ENCODE measurements at places on chromosomes 4 and X.

DNA sequence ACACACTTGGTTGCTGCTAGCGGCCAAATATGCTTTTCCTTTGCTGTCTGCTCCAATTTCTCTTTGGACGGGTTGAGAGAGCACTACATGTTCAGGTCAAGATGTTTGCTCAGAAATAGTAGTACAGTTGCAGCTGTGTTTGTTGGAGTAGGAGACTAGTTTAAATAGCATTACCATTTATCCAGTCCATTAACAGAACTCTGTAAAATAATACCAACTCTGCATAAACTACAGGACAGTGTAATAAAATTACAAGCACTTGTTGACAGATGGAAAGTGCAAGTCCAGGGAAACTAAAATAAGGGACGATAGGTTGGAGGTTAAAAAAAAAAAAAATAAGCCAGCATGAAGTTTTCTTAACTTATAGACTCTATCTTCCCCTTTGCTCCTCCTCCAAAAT lies 20.2 kb downstream of the SLIT2 start:
- DNase-seq: no peak

GRCh38 chr4:142405695-142406498 lies 440.2 kb downstream of the INPP4B start:
- no peak for DNase-seq

DNA sequence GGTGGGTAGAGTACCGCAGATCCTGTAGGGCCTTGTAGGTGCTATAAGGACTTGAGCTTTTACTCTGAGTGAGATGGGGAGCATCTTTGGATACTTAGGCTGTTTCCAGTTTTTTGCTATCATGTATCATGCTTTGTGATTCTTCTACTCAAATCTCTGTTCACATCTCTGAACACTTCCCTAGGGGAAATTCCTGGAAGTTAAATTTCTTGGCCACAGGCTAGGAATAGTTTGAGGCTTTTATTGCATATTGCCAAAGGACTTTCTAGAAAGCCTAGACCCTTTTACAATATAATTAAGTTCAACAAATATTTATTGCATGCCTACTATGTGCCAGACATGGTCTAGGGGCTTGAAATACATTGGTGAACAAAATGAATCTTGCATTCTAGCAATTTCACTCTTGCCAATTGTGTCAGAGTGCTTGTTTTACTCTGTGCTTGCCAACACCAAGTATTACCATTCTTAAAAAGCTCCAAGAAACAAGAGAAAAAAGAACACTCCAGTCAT lies 4.1 kb upstream of the PGRMC1 start:
- no peak for DNase-seq

GRCh38 chr4:145618210-145618931 lies 814 bp upstream of the MMAA start:
- DNase-seq: no peak

DNA sequence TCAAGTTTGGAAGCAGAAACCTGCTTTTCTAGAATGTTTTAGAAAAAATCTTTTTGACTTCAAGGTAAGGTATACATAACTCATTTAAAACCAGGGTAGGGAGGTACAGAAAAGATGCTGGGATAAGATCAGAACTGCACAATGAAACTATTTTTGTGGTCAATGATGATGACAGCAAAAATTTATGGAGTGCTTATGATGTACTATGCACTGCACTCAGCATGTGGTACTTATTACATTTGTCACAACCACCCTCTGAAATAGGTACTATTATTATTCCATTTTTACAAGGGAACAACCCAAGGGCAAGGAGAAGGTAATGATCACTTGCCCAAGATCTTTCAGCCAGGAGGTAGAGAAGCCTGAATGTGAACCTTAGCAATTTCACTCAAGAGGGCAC lies 8.0 kb downstream of the GPM6B start:
- DNase-seq: no peak

DNA sequence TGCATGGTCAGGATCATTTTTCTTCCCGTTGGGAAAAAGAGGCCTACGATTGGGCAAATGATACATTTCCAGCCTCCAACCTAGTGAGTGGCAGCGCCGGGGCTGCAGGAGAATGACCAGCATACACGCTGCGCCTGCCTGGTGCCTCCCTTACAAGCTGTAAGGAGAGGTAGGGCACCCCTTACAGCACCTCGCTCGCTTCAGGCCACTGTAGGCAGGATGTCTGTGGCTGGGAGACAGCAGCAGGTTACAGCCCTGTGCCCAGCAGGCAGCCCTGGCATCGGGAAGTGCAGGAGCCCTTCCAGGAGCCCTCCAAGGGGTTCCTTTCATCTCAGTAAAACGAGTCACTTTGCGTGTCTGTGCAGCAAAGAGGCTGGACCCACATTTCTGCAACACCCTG lies 88.4 kb downstream of the EVC start:
- DNase-seq: no peak

GRCh38 chrX:65874765-65875164 lies 165.1 kb downstream of the VSIG4 start:
- no peak for DNase-seq

DNA sequence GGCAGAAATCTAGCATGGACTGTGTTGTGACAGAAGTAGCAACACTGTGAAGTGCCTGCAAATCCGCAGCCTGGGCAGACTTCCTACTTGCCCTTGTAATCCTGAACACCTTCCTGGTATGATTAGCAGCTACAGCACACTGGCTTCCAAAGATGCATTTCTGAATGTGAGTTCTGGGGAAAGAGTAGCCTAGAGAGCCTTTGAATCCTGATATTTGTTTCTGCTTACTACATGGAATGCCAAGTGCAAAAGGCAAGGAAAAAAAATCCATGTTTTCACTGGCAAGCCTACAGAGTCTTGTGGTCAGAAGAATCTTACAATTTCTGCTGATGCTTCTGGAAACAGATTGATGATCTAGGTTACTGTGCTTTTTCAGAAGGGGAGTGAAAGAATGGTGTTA lies 223.7 kb downstream of the COL25A1 start:
- DNase-seq: no peak

DNA sequence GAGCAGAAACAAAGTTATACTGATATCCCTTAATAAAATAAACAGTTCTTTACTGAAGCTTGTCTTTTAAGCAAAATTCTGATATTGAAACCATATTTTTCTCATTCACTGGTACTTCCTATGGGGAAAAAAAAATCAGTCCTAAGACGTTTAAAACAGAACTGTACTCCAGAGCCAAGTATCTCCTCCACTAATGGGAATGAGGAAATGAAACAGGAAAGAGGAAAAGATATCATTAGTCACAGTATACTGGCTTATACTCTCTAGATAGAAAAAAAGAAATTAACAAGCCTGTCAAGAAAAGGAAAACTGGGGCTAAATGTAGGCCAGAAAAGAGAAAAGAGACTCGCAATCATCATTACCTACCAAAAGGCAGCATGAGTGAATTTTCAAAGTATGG lies 252.7 kb downstream of the CENPC start:
- DNase-seq: no peak

GRCh38 chr4:99205153-99205979 lies 13.7 kb downstream of the ADH6 start:
- no peak for DNase-seq

GRCh38 chrX:110414273-110414672 lies 55.6 kb downstream of the RTL9 start:
- DNase-seq: no peak

DNA sequence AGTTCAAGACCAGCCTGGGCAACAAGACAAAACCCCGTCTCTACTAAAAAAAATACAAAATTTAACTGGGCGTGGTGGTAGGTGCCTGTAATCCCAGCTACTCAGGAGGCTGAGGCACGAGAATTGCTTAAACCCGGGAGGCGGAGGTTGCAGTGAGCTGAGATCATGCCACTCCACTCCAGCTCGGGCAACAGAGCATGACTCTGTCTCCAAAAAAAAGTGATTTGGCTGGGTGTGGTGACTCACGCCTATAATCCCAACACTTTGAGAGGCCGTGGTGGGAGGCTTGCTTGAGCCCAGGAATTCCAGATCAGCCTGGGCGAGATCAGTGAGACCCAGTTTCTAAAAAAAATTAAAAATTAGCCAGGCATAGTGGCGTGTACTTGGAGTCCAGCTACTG lies 4.1 kb downstream of the OPHN1 start:
- no peak for DNase-seq

DNA sequence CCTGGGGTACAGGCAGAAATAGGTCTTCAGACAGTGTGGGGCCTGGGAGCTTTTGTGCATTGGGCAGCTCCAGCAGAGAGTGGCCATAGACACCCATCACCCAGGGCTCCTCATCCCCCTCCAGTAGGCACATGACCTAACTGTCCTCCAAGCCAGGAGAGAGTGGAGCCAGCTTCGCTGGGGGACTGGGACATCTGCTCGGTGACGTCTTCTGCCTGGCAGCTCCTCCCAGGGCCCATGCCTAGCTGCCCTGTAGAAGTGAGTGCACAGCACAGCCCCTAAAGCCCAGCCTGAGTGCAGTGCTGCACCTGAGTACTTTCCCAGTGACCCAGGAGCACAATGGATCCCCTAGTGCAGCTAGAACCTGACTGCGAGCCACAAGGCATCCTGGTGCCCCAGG lies 279.7 kb upstream of the SLC7A11 start:
- DNase-seq: no peak

DNA sequence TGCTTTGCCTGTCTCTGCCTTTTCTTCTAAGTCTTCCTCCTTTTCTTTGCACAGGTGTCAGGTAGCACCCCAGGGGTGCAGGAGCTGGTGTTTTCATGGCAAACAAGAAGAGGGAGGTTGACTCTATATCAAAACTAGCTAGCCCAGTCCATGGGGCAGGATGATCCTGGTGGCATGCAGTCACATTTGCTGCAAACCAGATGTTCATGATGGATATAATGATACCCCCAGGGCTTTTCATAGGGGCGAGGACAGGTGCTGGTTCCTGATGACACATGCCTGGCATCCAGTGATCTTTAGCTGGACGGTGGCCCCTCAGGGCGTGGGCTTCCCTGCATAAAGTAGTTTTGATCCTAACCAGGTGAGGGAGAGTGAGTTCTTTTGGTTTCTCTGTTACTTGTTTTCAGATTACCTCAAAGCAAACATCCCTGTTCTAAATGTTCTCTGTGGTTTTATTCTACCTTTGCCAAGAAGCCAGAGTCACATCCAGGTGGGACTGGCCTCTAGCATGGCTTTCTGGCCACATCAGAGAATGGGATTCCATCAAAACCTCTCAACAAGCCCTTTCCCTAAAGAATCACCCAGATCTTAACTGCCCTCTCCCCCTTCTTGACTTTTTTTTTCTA lies 11.2 kb upstream of the UBA6 start:
- DNase-seq: no peak

DNA sequence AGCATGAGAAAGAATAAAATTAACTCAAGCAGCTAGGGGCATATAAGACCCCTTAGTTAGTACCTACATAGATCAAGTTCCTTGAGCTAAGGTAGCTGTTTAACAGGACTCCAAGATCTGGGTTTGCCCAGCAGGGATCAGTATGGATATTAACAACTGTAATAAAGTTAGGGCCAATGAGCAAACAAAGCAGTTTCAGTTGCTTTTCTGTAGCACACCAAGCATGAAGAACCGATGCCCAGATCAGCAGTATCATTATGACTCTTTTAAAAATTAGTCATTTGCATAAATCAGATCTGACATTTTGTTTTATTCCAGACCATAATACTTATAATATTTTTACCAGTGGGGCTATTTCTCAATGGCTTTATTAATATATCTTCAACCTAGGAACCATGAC lies 80.9 kb downstream of the C4orf33 start:
- no peak for DNase-seq

DNA sequence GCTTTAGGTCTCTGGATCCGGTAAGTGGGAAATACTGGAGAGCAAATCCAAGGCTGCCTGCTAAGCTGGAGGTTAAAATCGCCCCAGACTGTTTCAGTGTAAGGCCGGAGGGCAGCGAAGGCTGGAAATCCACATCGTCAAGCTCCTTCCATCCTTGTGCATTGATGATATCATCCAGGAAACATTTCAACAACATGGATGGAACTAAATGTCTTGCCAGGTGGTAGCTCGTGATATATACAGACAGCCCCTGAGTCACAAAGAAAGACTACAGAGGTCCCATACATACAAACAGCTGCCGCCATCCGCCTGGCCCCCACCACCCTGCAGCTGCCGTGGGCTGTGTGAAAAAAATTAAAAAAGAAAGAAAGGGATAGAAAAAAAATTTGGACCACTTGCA lies 148.9 kb upstream of the RBPJ start:
- DNase-seq: no peak

- DNase-seq: no peak
Measured at GRCh38 chr4:186920992-186921391, 197.3 kb upstream of the FAT1 start.

GRCh38 chrX:49915361-49916222 lies 6.8 kb upstream of the CLCN5 start:
- no peak for DNase-seq

- DNase-seq: no peak
Measured at GRCh38 chr4:78355306-78355705, 196.3 kb upstream of the ANXA3 start.

All from activated CD8-positive, alpha-beta memory T cell treated with anti-CD3 and anti-CD28 coated beads for 4 hours (primary cell).